ENCODE measurements at places on chromosomes 11 and 22.

DNA sequence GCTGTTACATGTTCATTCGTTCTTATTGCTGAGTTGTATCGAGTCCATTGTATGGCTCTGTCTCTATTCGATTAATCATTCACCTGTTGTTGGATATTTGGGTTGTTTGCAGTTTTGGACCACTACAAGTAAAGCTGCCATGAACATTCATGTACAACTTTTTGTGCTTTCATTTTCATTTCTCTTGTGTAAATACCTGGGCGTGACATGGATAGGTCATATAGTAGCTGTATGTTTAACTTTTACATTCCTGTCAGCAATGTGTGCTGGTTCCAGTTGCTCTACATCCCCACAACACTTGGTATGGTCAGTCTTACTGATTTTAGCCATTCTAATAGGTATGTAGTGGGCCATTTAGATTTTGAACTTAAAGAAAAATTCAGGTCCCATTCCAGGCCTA is 194.2 kb upstream of the PLET1 start:
- DNase-seq: no peak

DNA sequence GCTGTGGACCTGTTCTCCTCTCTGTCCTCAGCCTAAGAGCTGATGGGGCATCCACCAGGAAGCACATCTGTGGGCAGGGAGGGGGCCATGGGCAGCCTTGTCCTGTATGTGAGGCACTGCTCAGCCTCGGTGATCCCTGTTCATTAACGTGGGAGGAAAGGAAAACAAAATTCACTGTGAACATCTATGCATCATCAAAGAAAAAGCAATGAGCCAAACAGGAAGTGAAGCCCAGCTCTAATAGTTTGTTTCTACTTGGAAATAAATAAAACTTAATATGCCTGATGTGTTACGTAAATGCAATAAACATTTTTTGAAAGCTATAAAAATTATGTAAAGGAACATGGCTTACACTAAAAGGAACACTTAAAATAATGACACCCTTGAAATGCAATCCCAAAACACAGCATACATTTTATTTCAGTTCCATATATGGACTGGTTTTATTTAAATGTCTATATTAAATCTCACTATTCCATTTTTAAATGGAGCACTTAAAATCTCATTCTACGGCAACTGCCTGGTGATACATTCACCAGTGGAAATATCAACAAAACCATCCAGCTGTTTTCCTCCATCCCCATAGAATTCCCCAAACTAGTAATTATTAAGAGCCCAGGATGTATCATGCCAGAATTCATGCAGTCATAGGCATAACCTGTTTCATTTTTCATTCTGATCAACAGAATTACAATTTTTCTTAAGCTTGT is 78.3 kb downstream of the ZNF280B start:
- DNase-seq: no peak

- no peak for DNase-seq
Measured at GRCh38 chr11:86149792-86150191, 80.9 kb upstream of the PICALM start.

DNA sequence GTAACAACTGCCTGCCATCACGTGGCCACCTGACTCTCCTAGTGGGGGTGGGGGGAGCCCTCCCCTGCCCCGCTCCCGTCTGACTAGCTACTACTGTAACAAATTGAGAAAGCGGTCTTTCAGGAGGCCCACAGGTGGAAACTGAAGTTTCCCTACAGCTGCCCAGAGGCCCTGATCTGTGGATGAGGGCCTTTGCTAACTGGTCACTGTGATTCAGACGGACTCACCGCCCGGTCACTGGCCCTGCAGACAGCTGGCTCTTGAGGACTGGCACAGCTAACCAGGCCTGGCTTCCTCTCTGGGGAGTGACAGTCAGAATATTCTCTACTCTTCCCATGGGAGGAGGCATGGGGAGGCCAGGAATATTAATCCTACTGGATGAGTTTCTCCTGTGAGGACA is 116.8 kb downstream of the ARHGAP8 start:
- no peak for DNase-seq

- DNase-seq: no peak
Measured at GRCh38 chr11:67371911-67372320, 1.5 kb downstream of the CLCF1 start.

DNA sequence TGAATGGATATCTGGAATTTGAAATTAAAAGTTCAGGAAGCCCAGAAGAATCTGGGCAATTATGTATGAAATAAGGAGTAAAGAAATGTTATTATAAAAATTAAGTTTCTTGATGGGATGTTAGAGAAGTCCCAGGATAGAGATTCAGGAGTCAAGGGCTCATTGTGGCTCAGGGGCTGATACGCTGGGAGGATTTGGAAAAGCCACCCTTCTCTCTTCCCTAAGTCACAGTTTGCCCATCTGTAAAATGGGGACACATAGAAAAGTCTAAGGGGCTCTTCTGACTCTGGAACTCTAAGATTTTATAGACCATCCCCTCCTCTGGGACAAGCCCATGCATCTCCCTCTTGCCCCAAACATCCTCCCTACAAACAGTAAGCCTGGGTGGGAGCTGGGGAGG is 118.1 kb downstream of the TIMP3 start:
- DNase-seq: no peak

DNA sequence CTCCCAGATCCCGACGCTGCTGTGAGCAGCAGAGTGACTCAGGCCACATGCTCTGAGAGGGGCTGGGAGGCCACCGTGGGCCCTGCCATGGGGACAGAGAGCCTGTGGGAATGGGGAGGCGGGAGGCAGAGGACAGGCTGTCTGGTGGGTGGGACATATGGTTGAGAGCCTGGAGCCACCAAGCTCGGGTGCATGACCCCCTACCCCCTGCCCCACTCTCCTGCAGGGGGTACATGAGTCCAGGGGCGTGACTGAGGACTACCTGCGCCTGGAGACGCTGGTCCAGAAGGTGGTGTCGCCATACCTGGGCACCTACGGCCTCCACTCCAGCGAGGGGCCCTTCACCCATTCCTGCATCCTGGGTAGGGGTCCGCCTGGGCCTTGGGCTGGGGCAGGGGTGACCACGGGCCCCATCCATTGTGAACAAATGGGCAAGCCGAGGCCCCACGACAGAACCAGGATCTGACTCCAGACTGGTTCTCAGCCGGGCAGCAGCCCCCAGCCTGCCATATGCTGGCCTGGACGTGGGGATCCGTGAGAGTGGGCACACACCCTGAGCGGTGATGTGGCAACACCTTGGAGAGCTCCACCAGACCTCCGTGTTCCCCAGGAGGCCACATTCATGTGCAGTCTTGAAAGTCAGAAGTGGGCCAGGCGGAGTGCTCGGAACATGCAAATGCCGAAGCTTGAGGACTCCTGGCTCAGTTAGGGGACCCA is 17.4 kb upstream of the ARHGAP8 start:
- no peak for DNase-seq
